Right cardiac atrium (tissue), 5 donors: ENCODE measurements at places on chromosomes 6 and 20. TPM values are rescaled to one million over a fixed set of nuclear protein-coding genes. Genes with fewer than 3 reads are reported as not detected.

The FAM217A gene
- not detected for total RNA-seq

The ATRN gene
- 30.2 TPM for total RNA-seq

The PRRT1 gene
- total RNA-seq, result 3.3 TPM

The KCNK5 gene
- total RNA-seq, result 1.9 TPM

The PTCRA gene
- total RNA-seq, result not detected

DNA sequence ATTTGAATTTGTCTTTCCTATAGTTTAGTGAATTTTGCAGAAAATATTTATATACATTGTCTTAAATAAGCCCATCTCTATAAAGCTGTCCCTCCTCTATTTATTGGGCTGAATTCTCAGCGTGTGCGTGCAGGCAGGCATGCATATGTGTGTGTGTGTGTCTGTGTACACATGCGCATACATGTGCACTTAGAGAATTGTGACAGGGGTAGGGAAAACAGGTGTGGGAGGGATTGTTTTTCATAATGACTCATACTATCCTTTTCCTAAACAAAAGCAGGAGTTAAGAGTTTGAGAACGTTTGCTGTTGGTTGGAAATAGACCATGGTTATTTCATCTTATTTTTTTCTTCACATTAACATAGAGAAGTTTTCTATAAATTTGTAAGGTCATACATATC lies 43.4 kb upstream of the FABP7 start:
- no peak for DNase-seq

GRCh38 chr6:167093922-167094432 lies 28.9 kb upstream of the CCR6 start:
- no peak for DNase-seq

DNA sequence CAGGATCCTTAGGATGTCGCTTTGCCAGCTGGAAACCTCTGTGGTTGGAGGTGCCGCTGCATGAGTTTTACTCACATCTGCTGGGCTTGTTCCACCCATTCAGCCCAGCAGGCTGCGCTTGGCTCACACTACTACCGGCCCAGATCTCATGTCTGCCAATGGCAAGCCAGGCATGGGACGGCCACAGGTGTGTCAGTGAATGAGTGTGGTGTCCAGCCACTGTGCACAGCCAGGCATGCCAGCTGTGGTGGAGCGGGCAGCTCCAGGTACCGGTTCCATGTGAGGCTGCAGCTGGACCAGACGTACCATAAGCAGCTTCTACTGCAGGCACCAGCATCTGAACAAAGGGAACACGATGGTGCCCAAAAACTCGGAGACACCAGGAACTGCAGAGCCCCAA lies 33.1 kb upstream of the ASF1A start:
- peak; percentile 36 for DNase-seq

GRCh38 chr6:90372450-90372849 lies 75.8 kb upstream of the BACH2 start:
- DNase-seq, result no peak

DNA sequence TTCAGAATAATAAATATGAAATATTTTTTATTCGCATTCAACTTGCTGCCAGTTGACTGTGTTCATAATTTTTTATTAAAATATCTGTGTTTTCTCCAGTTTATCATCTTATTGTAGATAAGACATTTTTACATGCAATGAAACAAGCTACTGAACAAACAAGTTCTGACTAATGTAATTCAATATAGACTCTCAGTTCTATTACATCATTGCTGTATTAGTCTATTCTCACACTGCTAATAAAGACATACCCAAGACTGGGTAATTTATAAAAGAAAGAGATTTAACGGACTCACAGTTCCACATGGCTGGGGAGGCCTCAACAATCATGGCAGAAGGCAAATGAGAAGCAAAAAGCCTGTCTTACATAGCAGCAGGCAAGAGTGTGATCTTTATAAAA lies 1357.7 kb upstream of the CITED2 start:
- DNase-seq, result no peak

DNA sequence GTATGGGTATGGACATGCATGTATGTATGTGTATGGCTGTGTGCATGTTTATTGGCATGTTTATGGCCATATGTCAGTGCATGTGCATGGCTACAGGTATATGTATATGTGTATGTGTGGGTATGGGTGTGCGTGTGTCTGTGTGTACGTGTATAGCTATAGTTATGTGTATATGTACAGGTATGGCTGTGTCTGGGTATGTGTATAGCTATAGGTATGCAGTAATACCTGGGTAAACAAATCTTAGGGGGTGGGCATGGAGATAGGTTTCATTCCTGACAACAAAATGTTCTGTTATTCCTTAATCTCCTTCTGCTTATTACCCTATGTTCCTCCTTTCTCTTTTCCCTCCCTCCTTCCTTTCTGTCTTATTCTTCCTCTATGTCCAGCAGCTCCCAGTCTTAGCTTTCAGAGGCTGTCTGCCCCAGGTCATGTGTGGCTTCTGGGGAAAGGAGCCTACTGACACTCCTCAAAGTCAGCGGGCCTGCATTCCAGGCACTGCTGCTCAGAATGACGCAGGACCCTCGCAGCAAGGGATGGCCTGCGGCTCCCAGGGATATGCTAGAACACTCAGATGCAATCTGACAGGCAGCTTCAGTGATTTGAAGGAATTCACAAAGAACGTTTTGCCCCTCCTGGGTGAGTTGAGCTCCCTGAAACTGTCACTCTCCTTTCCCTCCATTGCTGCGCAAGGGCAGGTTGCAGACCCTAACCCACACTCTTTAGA lies 139.3 kb upstream of the PHACTR1 start:
- no peak for DNase-seq

DNA sequence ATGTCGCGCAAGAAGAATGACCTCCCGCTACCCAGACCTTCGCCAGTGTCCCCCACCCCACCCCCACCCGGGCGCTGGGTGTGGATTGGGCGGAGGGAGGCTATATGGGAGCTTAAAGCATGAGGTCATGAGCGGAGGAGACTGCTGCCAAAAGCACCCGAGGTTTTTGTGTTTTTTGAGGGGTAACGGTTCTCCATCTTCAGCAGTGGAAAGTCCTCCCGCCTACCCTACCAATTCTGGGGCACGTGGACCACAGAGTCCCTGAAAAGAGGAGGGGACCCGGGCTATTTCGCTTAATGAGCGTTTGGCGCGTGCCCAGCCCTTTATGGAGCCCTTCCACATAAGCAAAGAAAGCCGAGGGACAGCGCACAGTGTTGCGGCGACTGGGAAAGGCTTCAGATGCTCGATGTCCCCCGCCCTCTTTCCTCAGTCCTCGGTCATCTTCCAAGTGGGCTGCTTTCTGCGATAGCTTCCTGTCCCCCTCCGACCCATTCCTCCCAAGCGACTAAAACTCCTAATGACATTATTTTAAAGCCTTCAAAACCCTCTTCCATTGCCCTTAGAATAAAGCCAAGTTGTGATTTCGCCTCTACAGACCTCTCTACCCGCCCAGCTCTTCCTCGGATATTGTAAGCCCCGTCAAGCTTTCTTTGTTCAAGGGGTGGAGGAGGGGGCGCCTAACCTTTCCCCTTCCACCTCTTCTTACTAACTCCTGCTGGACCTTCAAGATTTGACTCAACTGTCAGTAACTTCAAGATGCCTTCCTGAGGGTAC lies 2.1 kb upstream of the TRERF1 start:
- peak; percentile 81 for DNase-seq

- peak; percentile 53 for DNase-seq
Observed at GRCh38 chr6:39553860-39554802, 171.1 kb downstream of the KIF6 start.
